ENCODE measurements at places on chromosomes 4 and X.

DNA sequence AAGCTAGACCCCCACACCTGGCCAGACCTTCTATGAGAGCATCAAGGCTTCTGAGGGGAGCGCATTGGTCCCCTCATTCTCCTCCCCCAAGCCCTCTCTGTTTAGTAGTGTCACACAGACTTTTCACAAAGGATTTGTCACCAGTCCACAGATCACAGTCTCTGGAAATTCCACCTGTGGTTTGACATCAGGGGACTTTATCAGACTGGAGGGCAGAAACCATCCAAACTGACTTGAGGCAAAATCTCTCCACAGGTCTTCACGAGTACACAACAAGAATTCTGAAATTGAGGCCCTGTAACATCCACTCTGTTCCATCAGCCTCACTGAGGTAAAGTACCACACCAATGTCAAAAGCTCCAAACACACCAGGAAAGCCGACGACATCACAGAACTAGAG, 112.5 kb downstream of the SH3KBP1 start:
- DNase-seq: no peak

DNA sequence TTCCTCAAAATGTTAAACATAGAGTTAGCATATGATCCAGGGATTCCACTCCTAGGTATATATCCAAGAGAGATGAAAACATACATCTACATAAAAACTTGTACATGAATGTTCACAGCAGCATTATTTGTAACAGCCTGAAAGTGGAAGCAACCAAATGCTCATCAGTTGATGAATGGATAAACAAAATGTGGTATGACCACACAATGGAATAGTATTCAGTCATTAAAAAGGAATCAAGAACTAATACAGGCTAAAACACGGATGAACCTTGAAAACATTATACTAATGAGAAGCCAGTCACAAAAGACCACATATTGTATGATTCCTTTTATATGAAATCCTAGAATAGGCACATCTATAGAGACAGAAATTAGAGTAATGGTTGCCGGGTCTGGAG, 42.7 kb upstream of the IQSEC2 start:
- DNase-seq: no peak

- DNase-seq: peak; percentile 24
These were observed 1.0 kb downstream of the ZDHHC9 start for GRCh38 chrX:129842510-129843208.

DNA sequence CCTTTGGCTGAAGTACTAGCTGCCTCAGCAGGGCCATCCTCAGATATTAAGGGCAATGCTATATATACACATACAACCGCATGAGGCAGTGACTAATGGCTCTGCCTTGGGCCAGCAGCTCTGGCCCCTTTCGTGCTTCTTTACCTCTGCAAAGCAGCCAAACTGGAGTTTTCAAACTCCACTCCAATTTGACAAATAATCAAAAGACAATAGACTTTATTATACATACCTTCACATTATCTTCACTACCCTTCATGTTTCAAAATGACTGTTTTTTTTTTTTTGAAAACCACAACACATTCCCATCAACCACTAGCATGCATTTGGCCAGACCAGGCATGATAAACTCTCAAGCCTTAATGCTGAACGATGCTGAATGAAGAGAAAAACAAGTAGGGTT, 187.7 kb downstream of the ENOX2 start:
- DNase-seq: no peak

DNA sequence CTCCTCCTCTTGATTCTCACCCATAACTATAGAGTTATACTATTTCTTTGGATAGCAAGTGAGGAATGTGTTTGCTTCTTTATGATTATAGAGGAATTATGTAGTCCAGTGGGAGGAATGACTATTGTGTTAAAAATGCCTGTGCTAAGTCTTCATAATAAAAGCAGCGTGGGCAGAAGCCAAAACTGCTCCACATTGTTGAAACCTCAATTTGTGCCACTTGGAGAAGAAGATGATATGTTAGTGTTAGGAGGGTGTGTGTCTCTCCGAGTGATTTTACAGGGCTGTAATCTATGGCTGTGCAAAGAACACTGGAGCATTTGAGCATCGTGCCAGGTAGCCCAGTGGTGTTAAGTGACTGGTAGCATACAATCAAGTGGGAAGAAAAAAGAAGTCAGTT, 74.3 kb downstream of the FRAS1 start:
- no peak for DNase-seq

- DNase-seq: no peak
These were observed 207.7 kb upstream of the MID1 start for GRCh38 chrX:10828036-10828435.

GRCh38 chrX:137287191-137287590, 253.4 kb upstream of the GPR101 start:
- no peak for DNase-seq

DNA sequence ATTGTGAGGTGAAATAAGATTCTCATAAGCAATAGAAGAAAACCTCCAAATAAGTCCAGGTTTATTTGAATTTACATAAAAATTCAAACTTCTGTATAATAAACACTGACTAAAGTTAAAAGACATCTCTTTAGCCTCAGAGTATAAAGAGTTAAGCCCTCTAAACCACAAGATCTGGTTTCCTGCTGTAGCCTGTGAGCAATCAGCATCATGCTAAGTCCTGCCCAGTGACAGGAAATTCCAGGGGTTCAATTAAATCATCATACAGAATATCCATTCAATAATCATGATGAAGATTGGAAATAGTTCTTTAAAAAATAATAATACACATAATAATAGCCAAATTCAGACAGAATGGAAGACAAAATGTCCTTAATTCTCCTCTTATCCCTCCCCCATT, 139.2 kb upstream of the DGKK start:
- no peak for DNase-seq

DNA sequence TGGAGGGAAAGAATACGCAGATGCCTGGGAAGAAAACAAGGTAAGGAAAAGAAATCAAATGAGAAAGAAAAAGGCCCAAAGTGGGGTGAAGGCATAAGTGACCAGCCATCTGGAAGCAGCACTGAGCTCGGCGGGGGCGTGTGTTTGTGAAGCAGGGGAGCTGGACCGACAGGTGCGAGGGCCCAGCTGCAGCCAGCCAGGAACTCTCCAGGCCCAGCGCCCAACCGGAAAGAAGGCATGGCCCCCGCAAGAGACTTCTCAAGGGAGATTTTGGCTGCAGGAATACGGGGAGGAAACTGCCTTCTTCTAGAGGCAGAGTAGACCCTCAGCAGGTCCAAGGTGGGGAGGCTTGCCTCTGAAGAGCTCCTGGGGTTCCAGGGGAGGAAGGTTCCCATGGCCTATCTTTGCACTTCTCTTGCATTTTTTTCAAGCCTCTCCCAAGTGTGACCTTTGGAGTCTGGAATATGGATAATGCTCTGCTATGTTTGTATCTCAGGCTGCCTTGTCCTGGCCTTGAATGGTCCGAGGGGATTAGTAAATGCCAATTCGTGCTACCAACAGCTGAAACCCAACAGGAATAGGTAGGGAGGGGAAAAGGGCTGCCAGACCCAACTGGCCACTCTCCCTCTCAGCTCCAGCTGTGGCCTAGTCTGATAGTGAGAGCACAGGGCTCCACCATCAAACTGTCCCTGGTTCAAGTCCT, 10.8 kb upstream of the CITED1 start:
- no peak for DNase-seq

- no peak for DNase-seq
These were observed 6.6 kb downstream of the LANCL3 start for GRCh38 chrX:37578045-37578444.

- no peak for DNase-seq
These were observed 1.6 kb downstream of the MAPK10 start for GRCh38 chr4:86358257-86358656.

- DNase-seq: no peak
These were observed 177.5 kb upstream of the NUDT10 start for GRCh38 chrX:51155157-51155556.

DNA sequence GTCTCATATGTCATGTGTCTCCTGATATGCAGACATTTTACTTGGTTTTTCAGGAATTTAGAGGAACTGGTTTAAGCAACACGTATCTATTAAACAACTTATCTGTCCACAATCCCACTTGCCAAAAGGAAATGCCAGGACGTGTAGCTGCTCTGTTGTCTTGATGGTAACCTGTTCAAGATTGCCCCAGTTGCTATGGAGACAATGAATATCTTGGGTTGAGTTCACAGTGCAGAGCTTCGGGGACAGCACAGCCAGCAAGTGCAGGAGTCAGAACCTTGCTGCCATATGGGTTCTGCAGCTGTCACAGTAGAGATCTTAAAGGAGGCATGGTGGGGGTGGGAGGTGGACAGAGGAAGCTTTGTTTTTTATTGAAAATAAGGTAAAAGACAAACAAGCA, 28.7 kb upstream of the FAM9B start:
- no peak for DNase-seq

DNA sequence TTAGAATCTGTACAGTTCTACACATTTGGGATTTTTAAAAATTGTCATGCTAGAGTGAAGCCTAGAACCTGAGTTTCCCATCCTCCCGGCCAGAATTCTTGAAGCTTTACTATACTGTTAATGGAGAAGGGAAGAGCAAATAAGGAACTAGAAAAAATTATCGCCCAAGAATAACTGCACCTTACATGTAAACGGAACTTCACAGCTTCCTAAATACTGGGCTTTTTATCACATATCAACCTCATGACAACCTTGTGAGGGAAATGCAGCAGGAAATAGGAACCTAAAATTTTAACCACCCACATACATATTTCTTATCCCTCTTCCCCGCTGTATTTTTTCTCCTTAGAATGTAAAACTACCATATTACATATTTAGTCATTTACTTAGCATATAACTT, 19.3 kb downstream of the ARHGEF9 start:
- no peak for DNase-seq

DNA sequence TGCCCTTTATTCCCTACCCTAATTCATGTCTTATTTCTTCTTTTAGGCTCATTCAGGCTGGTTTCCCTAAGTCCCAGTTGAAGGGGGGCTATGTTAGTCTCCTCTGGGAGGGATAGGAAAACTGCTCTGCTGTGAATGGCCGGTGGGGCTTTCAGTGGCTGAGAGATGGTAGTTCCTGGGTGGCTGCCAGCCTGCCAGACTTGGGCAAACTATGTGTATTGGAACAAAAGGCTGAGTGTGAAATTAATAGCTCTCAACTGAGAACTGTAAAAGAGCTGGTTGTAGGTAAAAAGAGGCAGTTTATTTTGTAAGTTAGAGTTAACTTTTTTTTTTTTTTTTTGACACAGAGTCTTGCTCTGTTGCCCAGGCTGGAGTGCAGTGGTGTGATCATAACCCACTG, 28.8 kb downstream of the ARHGAP10 start:
- no peak for DNase-seq

DNA sequence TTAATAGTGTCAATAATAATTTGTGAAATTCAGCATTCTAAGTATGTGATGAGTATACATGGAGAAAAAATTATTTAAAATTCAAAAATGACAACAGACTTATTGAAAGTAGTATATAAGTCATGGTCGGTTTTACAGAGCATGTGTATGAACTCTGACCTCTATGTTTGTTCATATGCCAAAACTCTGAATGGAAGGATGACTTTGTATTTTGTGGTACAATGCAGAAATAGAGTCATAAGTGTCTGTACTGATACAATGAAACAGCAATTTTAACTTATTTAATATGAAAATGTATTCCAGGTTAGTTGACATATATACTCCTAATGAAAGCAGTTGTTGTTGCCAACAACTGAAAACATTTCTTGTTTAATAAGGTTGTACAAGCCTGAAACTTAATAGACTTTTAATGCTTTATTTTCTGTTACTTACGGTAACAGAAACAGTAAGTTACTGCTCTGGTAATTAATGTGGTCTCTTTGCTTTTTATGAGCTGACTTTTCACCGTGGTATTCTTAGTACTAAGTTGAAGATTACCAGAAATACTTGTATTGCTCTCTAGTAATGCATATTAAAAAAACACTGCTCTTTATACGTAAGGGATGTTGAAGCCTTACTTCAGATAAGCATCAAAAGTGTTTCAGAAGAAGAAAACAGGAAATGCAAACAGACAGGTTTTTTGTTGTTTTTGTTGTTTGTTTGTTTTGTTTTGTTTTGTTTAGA, 1.9 kb downstream of the UBE2K start:
- no peak for DNase-seq

DNA sequence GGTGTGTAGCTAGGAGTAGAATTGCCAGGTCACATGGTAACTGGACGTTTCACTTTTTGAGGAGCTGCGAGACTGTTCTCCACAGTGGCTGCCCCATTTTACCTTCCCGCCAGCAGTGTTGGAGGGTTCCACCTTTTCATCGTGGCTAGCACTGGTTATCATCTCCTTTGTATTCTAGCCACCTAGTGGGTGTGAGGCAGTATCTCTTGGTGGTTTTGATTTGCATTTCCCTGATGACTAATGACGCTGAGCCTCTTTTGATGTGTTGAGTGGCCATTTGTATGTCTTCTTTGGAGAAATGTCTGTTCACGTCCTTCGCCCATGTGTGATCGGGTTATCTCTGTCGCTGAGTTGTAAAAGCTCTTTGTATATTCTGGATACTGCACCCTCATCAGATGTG, 10.6 kb downstream of the ABCD1 start:
- DNase-seq: no peak

DNA sequence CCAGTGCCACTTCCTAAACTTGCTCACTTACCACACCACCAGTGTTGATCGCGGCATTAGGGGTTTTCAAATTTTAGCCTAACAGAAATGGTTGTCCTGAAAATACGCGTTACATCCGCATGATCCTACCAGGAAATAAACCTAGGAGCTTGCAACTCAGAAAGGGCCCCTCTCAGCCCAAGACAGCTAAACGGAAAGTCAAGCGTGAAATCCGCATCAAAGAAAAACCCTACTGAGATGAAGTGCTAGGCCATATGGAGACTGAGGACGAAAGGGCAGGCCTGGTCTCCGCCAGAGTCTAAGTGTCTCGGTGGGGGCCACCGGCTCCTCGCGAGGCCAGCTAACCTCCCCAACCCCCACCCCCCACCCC, 626 bp downstream of the YTHDC1 start:
- no peak for DNase-seq

GRCh38 chr4:175017751-175018150, 99.6 kb downstream of the ADAM29 start:
- DNase-seq: no peak

GRCh38 chr4:41156574-41156973, 57.8 kb downstream of the APBB2 start:
- no peak for DNase-seq

DNA sequence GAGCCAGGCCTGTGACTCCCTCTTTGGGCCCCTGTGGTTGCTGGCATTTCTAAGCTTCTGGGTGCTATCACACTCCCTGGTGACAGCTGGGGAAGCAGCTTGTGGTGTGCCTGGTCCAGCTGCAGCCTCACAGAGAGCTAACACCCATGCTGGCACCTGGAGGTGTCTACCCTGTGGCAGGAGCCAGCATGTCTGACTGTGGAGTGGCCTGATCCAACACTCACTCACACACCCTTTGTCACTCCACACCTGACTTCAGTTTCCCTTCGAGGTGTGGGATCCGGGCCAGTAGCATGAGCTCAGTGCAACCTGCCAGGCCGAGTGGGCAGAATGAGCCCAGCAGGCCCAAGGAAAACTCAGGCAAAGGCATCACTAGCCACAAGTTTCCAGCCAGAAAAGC, 67.5 kb downstream of the TECRL start:
- DNase-seq: no peak

- DNase-seq: no peak
These were observed 2.0 kb downstream of the PGK1 start for GRCh38 chrX:78105944-78106650.

GRCh38 chr4:152620915-152621314, 58.9 kb downstream of the TMEM154 start:
- no peak for DNase-seq

GRCh38 chrX:149145845-149146285, 359.2 kb downstream of the IDS start:
- DNase-seq: no peak

- DNase-seq: no peak
These were observed 22.2 kb downstream of the LIN54 start for GRCh38 chr4:82988323-82988832.

All from stimulated activated CD8-positive, alpha-beta memory T cell treated with anti-CD3 and anti-CD28 coated beads, Interleukin-4, amount 100 ng/mL, for 48 hours (primary cell).